ENCODE measurements at places on chromosomes 3 and 15.

- no peak for DNase-seq
These were observed 88.4 kb upstream of the RASGRP1 start for GRCh38 chr15:38652998-38653397.

DNA sequence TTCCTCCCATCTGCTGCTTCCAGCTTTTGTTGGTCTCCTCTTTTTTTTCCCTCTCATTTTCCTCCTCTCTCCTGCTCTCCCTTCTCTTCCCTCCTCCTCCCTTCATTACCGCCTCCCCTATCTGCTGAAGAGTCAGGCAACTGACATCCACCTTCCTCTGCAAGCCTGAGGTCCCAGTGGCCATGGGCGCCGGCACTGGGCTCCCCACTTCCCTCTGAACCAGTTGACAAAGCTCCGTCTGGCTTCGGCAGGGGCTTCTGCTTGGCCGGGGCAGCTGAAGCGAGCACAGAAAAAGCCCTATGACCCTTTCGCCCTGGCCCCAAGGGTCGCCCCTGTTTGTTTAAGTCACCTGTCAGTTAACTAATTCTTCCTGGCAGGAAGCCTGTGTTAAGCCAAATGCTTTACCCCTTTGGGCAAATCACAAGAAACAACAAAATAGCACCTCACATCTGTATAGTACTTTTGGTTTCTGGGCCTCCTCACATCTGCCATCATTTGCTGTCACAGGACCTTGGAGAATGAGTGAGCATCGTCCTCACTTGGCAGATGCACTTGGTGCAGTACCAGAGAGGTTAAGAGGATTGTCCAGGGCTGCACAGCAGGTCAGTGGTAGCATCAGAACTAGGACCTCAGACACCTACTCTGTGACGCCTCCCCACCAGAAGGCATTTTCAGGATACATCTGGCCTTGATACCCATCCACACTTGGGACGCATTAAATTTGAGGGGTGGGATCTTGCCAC is 27.7 kb downstream of the ITGA11 start:
- DNase-seq = no peak

- no peak for DNase-seq
These were observed 134.8 kb upstream of the MB21D2 start for GRCh38 chr3:193052354-193053045.

DNA sequence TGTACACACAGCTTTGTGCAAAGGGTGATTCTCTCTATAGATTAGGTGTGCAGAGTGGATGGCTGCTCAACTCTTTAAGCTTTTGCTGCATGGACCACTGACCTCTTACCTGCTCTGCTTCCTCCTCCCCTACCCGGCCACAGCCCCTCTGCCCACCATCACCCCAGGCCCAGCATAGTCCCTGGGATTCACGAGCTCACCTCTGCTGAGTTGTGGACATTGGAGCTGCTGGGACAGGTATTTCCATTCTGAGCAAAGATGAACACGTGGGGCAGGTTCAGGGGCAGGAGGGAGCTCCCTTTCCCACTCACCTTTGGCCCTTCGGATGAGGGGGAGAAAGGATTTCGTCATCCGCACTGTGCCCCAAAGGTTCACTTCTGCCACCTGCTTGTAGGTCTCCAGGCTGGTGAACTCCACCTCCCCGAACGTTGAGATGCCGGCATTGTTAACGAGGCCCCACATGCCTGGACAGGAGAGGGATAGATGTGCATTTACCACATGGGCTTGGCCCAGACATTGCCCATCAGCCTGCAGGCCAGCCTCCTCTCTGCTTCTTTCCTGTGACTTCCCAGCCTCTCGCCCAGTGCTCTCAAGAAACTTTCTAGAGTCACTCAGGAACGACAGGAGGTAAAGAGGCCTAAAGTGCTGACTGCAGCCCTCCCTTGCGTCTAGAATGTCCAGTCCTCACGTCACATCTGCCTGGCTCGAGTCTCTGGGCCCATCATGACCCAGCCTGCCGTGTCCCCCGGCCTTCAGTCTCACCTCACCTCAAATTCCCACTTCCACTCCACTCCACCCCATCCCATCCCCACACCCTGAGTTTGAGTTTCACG is 41.6 kb downstream of the BDH1 start:
- no peak for DNase-seq

DNA sequence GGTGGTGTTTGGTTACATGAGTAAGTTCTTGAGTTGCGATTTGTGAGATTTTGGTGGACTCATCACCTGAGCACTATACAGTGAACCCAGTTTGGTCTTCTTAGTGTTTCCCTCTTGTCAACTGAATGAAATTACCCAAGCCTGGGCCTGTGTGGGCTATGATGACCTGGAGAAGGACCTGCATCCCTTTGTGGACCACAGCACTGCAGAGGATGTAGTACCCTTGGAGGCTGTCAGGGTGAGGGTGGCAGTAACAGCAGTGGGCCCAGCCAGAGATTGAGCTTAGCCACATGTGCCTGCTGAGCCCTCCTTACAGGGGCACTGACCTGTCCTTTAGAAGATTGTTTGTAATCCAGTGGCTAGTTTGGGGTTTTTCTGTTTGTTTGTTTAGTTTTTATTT is 250.1 kb upstream of the TRIM42 start:
- DNase-seq = no peak

GRCh38 chr3:25493786-25494185 is 65.7 kb downstream of the RARB start:
- no peak for DNase-seq

DNA sequence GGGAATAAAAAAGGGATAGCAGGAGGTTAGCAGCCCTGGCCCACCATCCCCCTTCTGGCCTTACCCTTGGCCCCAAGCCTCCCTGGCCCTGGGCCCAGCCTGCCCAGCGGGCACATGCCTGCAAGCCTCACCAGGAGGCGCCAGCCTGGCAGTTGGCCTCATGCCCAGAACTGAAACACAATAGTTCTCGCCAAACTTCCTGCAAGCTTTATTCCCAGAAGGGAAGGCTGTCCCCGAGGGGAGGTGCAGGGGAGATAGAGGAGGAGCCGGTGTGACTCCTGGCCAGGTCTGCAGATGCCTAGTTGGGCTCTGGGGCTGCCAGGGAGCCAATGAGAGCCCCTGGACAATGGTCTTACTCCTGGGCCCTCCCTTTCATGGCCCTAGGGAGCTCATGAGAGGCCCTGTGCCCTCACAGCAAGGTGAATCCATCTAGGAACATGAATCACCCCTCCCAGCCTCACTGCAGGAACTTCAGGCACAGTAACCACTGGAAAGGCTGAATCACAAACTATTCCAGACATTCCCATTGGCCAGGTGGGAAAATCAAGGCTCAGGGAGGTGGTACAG is 4.0 kb downstream of the CCDC33 start:
- peak; percentile 91 for DNase-seq

- peak; percentile 80 for DNase-seq
These were observed 164.6 kb upstream of the HES1 start for GRCh38 chr3:193971261-193971751.

DNA sequence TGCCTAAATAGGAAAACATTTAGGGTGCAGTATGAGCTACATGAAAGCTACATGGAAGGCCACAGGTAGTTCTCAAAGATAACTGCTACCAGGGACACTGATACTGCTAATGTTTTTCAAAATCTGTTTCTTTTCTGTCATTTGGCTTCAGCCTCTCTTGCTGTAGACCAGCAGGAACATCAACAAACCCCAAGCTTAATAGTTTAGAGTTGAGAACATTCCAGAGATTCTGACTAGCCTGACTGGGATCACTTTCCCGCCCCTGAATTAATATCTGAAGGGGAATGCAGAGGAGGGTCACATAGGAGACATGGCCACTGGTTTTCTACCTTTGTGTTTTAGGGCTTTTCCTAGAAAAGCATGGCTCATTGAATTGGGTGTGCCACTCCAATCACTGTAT is 16.9 kb upstream of the C3orf38 start:
- DNase-seq = no peak

GRCh38 chr3:143332026-143332425 is 212.5 kb downstream of the CHST2 start:
- no peak for DNase-seq

GRCh38 chr3:46029953-46030543 is 2.8 kb upstream of the XCR1 start:
- no peak for DNase-seq

DNA sequence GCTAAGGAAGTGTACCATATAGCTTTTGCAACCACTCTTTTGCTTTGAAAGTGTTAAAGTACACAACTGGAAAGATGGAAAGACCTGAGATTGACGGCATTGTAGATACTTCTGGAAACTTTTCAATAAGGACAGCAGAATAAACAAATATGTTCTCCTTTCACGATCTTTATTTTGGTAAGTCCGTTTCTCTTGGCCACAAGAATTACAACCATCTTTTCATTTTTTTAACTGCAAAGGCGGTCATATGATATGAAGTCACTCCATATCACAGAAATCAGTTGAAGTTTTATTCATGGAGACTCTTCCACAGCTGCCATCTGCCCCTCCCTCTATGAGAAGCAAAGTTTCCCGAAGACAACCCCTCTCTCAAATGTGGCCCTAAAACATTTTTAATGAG is 303.4 kb upstream of the ICE2 start:
- no peak for DNase-seq

DNA sequence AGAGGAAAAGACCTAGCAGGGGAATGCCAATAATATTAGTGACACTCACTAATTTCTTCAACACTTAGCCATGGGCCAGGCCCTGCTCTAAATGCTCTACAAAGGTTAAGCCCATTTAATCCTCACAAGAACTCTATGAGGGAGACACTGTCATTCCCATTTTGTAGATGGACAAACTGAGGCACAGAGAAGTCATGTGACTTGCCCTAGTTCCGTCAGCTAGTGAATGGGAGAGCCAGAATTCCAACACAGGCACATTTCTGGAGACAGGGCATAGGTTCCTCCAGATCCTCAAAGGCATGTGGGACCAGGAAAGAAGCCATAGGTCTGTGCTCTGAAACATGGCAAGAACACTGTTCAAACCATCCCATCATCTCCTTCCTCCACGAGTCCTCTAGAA is 31.5 kb downstream of the LOXL1 start:
- no peak for DNase-seq

DNA sequence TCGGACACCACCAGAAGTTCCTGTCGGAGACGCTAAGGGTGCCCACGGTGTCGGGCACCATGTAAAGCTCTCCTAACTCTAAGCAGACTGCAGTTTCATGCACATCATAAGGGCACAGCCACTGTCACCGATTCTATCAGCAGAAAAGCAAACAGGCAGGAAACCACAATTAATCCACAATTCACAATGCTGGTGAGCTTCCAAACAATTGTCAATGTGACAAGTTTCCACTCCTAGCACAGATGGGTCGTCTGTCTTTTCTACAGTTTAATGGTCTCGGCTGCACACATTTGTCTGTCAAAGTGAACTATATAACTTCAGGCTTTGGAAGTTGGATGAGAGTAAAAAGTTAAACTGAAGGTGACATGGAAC is 8.8 kb upstream of the OCA2 start:
- no peak for DNase-seq

DNA sequence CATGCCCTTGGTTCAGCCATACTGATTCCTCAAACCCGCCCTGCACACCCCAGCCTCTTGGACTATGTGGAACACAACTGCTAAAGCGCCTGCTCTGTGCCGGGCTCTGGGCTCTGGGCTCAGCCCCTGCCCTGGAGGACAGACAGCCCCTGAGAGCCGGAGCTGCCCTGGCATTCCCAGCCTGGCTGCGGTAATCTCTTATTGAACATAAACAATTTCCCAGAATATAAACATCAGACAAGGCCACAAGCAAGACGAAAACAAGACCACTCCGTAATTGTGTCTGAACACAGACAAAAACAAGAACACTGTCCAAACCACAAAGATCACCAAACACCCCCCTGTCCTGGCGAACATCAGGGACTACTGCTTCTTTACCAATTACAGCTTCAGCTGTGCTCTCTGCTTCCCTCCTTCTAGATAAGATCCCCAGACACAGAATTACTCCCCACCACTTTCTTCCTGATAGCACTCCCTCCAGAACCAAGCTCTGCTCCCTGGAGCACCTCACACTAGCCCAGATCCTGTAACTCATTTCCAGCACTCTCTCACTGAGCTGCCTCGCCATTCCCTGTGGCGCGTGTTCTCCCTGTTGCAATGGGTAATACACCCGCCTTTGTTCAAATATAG is 57.1 kb upstream of the TLE3 start:
- DNase-seq = no peak

DNA sequence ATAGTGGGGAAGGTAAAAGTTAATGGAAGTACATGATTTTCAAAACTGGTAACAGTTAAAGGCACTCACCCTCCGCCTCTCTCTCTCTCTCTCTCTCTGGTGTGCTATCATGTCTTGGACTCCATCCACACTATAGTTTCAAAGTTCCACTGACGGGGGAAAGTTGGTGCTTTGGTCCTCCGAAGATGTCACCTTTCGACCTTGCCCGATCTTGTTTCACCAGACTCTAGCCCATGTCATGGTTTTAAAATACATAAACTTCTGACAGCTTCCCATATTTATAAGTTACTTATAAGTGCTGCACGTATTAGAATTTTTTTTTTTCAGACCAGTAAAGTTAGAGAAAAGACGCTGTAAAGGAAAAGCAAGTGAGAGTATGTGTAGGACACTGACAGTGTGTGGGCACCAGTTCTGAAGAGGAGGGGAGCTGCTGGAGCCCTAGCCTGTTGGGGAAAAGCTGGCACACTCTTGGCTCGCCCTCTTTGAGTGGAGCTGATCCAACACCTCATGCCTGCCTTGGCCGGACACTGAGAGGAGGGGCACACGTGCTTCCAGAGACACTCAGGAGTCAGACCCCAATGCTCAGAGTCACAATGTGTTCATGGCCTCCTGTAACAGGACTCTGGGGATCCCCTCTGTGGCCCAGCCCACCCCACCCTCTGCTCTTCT is 200.5 kb upstream of the TPM1 start:
- DNase-seq = no peak

- no peak for DNase-seq
These were observed 40.8 kb downstream of the UMPS start for GRCh38 chr3:124771083-124771445.

DNA sequence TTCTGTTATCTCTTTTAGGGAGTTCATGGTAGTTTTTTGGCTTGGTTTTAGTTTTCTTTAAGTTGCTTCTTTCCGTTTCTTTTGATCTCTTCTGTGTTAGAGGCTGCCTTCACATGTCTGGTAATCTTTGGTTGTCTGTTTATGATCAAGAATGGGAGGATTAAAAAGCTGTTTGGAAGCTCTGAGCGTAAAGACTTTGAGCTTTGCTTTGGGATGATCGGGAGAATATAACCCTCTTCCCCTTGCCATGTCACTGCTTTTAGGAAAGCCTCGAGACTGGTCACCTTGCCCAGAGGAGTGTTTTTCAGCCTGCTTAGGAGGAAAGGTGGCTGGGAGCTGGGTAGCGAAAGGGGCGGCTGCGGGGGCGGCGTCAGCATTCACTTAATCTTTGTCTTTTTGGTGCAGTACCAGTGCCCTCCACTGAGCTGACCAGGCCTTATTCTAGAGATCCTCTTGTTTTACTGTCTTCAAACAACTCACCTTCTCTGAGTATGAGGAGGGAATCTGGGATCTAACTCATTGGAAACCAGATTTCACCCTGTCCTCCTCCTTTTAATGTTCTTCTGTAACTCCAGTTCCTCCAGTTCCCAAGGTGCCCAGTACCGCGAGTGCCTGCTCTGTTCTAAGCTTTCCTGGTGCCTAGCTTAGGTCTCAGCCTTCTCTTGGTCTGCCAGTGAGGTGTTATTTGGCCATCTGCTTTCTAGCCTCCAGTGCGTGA is 15.5 kb downstream of the TATDN2 start:
- DNase-seq = no peak

All from left colon (tissue), 2 donors.